Naive thymus-derived CD4-positive, alpha-beta T cell (primary cell): ENCODE measurements at places on chromosomes 2 and 18. TPM values are rescaled to one million over a fixed set of nuclear protein-coding genes. Genes with fewer than 3 reads are reported as not detected.

GRCh38 chr2:176582176-176582575, 312.9 kb downstream of the MTX2 start:
- H3K4me1 ChIP-seq: no peaks in the 10 kb centered on the region
- peaks cover 4% of the 10 kb centered on the region for H3K27me3 ChIP-seq
- H3K4me3 ChIP-seq: no peak overlapping the region

- H3K36me3 ChIP-seq: no peaks in the 10 kb centered on the region
- no peaks in the 10 kb centered on the region for H3K27me3 ChIP-seq
- no peaks in the 10 kb centered on the region for H3K4me1 ChIP-seq
- H3K27ac ChIP-seq: no peak overlapping the region
These were observed 22.8 kb downstream of the KCNS3 start for GRCh38 chr2:17901246-17901645.

DNA sequence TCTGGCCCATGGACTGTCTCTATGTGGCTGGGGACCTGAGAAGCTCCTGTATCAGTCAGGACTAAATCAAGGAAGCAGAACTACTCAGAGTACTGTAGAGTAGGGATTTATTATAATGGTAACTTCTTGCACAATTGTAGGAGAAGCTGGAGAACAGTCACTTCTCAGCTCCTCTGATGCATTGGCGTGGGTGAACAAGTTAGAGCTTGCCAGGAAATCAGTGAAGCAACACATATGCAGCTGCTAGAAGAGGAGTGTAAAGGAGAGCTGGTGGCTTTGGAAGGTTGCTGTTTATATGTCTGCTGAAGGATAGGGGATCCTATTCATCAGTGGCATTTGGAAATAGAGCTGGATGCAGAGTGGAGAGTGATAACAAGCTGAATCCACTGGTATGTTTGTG, 215.5 kb upstream of the CWC22 start:
- no peak overlapping the region for H3K27ac ChIP-seq
- DNase-seq: no peak
- H3K36me3 ChIP-seq: no peaks in the 10 kb centered on the region
- H3K4me3 ChIP-seq: no peak overlapping the region

AMER3 gene
- total RNA-seq: not detected

DNA sequence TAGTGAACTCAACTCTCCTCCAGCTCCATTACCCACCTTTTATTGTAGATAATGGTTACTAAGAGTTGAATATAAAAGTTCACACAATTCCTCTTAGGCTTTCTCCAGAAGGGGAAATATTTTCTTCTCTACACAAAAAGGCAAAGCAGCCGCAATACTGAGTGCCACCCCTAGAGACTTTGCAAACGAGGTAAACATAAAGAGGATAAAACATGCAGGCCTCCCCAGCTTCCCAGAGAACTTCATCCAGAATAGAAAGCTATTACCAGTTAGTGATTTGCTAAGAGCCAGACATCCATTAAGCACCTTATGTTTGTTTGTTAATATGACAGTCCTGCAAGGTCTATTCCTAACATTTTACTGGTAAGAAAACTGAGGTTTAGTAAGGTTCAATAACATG, 17.4 kb downstream of the ZNF521 start:
- no peak overlapping the region for H3K4me3 ChIP-seq
- no peaks in the 10 kb centered on the region for H3K27me3 ChIP-seq
- H3K27ac ChIP-seq: no peak overlapping the region

GRCh38 chr2:233853353-233853752, 982 bp downstream of the HJURP start:
- H3K36me3 ChIP-seq: no peaks in the 10 kb centered on the region
- H3K27me3 ChIP-seq: no peaks in the 10 kb centered on the region
- H3K4me3 ChIP-seq: peak overlapping the region; percentile 97
- H3K27ac ChIP-seq: no peak overlapping the region
- peaks cover 6% of the 10 kb centered on the region for H3K4me1 ChIP-seq

DNA sequence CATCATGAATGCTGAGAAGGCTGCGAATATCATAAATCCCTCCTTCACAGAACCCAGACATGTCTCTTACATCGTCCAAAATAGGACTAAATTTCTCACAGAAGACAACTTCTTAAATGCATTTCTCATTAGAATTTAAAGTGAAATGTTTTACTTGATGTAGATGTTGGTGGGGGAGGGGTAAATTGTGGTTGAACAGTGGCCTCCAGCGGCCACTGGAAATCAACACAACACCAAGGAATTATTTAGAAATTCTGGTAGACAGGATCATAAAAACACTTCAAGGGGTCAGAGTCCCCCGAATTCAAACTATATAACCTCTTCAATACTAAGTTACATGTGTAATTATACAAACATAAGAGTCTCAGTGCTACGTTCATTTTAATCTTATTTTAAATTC, 135.9 kb downstream of the ABCA12 start:
- H3K4me1 ChIP-seq: no peaks in the 10 kb centered on the region
- no peaks in the 10 kb centered on the region for H3K27me3 ChIP-seq
- no peaks in the 10 kb centered on the region for H3K36me3 ChIP-seq
- no peak overlapping the region for H3K27ac ChIP-seq
- H3K4me3 ChIP-seq: no peak overlapping the region

RFTN2 gene
- total RNA-seq: not detected

DNA sequence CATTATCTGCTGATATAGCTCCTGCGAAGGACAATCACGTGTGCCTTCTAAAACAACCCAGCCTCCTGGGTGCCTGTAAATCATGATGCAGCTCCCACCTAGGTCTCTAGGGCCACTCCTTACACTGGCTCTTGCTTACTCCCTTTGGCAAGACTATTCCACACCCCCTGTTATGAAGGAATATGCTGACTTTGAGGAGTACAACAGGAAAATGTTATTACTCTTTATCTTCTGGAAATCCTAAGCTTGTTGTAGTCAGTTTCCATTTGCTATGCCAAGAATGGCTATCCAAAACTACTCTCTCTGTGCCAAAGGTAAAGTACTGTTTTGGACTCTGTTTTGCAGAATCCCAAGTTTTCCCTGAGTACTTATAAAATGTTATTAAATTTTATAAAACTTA, 7.7 kb downstream of the SGO2 start:
- no peak overlapping the region for H3K27ac ChIP-seq
- no peak for DNase-seq
- no peak overlapping the region for H3K4me3 ChIP-seq
- H3K4me1 ChIP-seq: no peaks in the 10 kb centered on the region
- no peaks in the 10 kb centered on the region for H3K27me3 ChIP-seq
- no peaks in the 10 kb centered on the region for H3K36me3 ChIP-seq

- peaks cover 3% of the 10 kb centered on the region for H3K27me3 ChIP-seq
- DNase-seq: peak; percentile 16
- H3K4me1 ChIP-seq: no peaks in the 10 kb centered on the region
- H3K27ac ChIP-seq: no peak overlapping the region
These were observed 683 bp downstream of the MBOAT2 start for GRCh38 chr2:9002637-9003365.

DNA sequence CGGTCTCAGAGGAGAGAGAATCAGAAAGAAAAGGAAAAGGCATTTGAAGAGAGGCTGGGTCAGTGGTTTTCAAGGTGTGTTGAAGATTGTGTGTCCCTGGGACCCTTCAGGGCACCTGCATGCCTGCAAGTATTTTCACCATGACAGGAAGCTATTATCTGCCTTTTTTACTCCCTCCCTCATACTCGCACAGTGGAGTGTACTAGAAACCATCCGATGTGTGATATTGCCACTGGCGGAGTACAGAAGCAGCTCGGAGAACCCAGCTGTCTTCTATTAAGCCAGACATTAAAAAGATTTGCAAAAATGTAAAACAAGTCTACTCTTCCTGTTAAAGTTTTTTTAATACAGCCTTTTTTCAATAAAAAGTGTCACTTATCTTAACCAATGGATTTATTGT, 33.7 kb upstream of the RFX8 start:
- DNase-seq: no peak
- H3K36me3 ChIP-seq: no peaks in the 10 kb centered on the region
- H3K27me3 ChIP-seq: no peaks in the 10 kb centered on the region
- H3K4me1 ChIP-seq: no peaks in the 10 kb centered on the region
- H3K4me3 ChIP-seq: no peak overlapping the region

DNA sequence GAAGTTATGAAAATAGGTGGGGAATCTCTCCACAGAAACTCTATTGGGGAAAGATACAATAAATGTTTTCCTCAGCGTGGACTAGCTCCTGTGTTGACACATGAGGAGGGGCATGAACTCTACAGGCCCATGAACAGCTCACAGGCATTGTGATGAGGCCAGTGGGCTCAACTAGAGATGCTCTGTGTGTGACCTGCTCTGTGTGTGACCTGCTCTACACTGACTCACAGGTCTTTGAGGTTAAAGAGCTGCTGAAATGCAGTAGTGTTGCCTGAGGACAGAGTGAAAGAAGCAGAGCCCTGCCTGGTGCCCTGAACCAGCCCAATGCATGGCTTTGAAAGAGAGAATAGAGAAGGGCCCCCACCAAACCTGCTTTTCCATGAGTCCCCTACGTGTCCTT, 117.6 kb downstream of the MCFD2 start:
- no peak overlapping the region for H3K4me3 ChIP-seq
- H3K27ac ChIP-seq: no peak overlapping the region
- H3K36me3 ChIP-seq: no peaks in the 10 kb centered on the region
- H3K27me3 ChIP-seq: no peaks in the 10 kb centered on the region
- no peak for DNase-seq

DNA sequence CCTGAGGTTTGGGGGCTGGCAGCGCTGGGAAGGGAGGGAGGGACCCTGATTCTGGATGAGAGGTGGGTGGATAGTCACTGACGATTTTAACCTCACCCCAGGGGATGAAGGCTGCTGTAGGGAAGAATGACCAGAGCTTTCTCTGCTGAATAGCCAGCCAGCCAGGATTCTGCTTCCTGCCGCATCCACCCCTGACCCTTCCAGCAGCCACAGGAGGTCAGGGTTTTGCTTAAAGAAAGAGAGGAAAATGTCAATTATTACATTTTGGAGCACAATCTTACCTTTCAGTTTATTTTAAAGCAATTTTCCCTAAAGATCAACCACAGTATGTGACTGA, 217.7 kb downstream of the GBX2 start:
- no peaks in the 10 kb centered on the region for H3K27me3 ChIP-seq
- H3K4me3 ChIP-seq: no peak overlapping the region
- no peak for DNase-seq
- H3K4me1 ChIP-seq: peaks cover 7% of the 10 kb centered on the region
- H3K36me3 ChIP-seq: no peaks in the 10 kb centered on the region

DNA sequence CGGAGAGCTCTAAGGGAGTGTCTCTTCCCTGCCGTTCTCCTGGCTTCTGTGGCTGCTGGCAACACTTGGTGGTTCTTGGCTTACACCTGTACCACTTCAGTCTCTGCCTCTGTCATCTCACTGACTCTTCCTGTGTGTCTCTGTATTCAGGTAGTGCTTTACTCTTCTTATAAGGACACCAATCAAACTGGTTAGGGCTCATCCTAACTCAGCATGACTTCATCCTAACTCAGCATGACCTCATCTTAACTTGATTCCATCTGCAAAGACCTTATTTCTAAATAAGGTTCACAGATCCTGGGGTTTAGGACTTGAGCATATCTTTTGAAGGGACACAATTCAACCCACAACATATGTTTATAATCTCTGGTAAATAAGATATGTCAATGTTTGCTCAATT, 51.6 kb upstream of the DSEL start:
- no peaks in the 10 kb centered on the region for H3K4me1 ChIP-seq
- no peak for DNase-seq
- no peaks in the 10 kb centered on the region for H3K27me3 ChIP-seq
- H3K27ac ChIP-seq: no peak overlapping the region

- H3K36me3 ChIP-seq: no peaks in the 10 kb centered on the region
- H3K4me1 ChIP-seq: no peaks in the 10 kb centered on the region
- H3K27ac ChIP-seq: no peak overlapping the region
These were observed 207.5 kb downstream of the SPP2 start for GRCh38 chr2:234257859-234258561.

DNA sequence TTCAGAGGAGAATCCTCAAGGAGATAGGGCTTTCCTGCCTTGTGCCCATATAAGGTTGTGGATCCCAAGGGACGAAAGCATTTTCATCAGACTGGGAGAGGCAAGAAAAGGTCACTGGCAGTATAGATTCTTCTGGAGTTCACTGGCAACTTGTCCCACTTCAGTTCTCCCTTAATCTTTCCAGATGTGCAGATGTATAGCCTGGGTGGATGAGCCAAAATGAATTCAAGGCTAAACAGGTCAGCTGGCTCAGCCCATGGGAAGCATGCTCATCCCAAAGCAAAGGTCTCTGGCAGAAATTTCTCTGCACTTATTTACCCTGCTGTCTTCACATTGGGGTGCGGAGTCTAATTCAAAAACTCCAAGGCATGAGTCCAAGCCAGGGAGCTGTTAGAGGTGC, 148.9 kb upstream of the TNP1 start:
- DNase-seq: no peak
- H3K4me1 ChIP-seq: no peaks in the 10 kb centered on the region
- no peaks in the 10 kb centered on the region for H3K27me3 ChIP-seq

TMEM182 gene
- total RNA-seq: 3.4 TPM

RNU2-63P gene
- total RNA-seq: 28.7 TPM

DNA sequence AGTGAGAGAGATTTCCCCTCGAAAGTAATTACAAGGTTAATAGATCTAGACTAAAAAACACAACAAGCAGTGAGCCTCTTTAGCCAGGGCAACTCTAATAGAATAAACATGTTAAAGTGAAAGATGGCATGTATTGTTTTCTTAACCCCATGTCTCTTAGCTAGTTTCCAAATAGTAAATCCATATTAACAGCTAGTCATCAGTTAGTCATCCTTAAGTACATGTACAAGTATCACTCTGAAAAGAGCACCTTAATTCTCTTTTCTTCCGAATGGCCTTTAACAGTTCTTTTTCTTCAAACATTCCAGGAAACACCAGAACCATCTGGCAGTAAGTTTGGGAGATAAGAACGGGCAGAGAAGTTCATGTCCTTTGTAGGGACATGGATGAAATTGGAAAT, 1480.0 kb downstream of the LRP1B start:
- DNase-seq: no peak
- H3K27me3 ChIP-seq: no peaks in the 10 kb centered on the region
- H3K4me1 ChIP-seq: no peaks in the 10 kb centered on the region
- H3K36me3 ChIP-seq: no peaks in the 10 kb centered on the region

DNA sequence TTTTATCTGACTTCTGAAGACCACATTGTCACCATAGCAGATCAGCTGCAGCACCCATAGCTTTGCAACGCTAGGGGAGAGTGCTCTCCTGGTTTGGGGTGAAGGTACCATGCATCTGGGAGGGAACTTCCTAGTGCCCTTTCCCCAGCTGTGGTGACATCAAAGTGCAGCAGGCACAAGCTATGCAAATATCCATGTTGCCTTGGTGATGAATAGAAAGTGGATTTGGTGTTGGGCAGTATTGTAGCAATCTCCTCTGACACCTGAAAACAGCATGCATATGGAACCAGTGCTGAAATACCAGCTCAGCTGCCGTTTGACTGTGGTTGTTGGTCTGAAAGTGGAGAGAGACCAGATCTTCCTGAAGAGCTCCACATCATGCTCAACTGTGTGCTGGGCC, 37.1 kb downstream of the BCL2L11 start:
- no peak overlapping the region for H3K27ac ChIP-seq
- H3K4me3 ChIP-seq: no peak overlapping the region
- H3K36me3 ChIP-seq: no peaks in the 10 kb centered on the region
- no peaks in the 10 kb centered on the region for H3K27me3 ChIP-seq
- no peak for DNase-seq
